Activated T-helper 17 cell treated with anti-CD3 and anti-CD28 coated beads, Interleukin-2, amount 50 U/mL, for 72 hours (primary cell): ENCODE measurements at places on chromosomes 6 and 20. TPM values are rescaled to one million over a fixed set of nuclear protein-coding genes. Genes with fewer than 3 reads are reported as not detected.

GRCh38 chr20:19026121-19026878 is 186.1 kb upstream of the SLC24A3 start:
- ATAC-seq: no peak

DNA sequence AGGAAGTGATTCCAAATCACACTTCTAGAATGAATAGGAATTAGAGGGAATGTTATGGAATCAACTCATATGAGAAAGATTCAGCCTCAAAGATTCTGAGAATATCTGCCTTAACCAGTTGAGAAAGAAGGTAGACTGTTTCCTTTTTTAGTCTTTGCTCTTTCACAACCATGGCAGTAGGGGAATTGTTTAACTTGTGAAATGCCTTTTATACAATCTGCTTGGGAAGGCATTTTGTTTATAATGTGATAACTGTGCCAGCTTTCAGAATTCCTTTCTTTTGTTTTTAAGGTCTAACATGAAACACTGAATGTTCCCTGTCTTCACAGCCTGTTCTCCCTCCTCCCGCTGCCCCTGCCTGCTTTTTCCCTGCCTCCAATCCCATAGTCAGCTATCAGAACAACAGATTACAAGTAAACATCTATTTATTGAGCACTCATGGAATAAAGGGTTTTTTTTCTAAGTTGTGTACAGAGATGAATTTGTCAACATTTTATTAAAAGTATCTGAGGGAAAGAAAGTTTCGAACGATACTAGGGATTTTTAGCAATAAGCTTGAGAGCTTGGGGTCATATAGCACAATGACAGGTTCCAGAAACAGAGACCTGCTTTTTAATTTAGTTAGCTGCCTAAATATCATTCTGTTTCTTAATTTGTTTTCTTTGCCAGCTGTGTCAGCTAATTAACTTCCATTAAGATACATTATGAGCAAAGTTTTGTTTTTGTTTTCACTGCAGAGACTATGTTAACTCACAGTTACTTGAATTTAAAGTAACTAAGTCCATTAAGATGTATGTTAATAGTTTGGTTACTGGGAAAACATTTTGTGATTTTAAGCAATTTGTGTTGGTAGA is 28.3 kb upstream of the FBXO30 start:
- ATAC-seq: no peak

DNA sequence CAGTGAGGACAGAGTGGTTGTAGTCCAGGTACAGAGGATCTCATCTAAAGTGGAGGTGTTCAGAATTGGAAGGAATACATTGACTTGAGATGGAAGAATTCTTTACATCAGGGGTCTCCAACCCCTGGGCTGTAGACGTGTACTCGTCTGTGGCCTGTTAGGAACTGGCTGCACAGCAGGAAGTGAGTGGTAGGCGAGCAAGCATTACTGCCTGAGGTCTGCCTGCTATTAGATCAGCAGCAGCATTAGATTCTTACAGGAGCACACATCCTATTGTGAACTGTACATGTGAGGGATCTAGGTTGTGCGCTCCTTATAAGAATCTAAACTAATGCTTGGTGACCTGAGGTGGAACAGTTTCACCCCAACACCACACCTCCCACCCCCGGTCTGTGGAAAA is 121.1 kb downstream of the CDKAL1 start:
- ATAC-seq: no peak

GRCh38 chr6:381742-382461 is 9.7 kb upstream of the IRF4 start:
- no peak for ATAC-seq

- no peak for ATAC-seq
Observed at GRCh38 chr6:100988391-100988984, 107.4 kb upstream of the ASCC3 start.

DNA sequence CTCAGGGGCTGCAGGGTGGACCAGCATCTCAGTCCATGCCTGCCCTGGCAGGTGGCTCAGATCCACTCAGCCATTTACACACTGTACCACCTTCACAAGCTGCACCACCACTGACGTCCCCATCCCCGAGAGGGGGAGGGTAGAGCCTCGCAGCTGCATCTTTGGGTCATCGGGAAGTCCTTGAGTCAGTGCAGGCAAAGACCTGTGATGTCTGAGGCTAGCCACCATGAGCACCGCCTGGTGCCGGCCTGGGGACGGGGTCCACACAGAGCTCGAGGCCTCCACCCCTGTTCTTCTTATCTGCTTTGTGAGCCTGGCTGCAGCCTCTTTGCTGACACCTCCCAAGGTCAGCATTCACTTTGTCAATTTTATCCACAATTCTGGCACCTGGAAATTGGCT is 141.4 kb downstream of the PHACTR3 start:
- no peak for ATAC-seq

- ATAC-seq: no peak
Observed at GRCh38 chr20:1833728-1834726, 61.2 kb upstream of the SIRPA start.

- no peak for ATAC-seq
Observed at GRCh38 chr20:6121504-6121903, 1.3 kb downstream of the FERMT1 start.

DNA sequence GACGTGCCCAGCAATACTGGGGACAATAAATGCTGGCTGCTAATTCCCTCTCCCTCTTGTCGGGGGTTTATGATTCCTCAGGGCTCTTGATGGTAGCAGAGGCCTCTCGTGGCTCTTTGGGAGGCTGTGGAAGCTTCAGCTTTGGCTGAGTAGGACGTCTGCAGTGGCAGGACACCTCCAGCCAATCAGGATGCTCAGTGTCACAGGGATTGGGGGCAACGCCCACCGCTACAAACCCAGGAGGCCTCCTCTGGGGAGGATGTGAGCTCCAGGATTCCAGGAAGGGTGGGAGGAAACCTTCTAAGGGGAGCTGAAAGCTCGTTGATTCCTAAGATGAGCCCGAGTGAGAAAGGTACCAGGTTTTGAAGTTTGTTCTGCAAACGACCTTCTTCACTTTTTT is 19.4 kb downstream of the RSPO4 start:
- ATAC-seq: no peak

DNA sequence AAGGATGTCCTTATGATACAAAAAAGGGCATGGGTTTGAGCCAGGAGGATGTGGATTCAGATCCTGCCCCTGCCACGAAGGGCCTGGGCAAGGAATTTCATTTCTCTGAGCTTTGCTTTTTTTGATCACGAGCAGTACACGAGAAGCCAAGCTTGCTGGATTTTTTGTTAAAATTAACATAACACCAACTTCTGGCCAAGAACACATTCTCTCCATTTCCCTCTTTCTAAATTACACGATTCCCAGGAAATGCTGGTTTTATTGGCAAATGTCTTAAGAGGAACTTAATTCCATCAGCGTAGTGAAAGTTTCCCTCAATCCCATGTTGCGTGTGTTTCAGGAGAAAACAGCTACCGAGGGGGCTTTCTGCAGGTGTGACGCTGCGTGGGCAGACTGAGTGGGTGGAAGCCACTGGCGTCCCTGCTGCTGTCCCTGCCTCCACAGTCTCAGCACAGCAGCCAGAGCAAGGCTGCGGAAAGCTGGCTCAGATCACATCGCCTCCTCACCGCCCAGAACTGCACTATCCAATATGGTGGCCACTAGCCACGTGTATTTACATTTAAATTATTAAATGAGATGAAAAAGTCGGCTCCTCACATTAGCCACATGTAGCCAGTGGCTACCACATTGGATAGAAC is 120.8 kb upstream of the INSM1 start:
- no peak for ATAC-seq

DNA sequence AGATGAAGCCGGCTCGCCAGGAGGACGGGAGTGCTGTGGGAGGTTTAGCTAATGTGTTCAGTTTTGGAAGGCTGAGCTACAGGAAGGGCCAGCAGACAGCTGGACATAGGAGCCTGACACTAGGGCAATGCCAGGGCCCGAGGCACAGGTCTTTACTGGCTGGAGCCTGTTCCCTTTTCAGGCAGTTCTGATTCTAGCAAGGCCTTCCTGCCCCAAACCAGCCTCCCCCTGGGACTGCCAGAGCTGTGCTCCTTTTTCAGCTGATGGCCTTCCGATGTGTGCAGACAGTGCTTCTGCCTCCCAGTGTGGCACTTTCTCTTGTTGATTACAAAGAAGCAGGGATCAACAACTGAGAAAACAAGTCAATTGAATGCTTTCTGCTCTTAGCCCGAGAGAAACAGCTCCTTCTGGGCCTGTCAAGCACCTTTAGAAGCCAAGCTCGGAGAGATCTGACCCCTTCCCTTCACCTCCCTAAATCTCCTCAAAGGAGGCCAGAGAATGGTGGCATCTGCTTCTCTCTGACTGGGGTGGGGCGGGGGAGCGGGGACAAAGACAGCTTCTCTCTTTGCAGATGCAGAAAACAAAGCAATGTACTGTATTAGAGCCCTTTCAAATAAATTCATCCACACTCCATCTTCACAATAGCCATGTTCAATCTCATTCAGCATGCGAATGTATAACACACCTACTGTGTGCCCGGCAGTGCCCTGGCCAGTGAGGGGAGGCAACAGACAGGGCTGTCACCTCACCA is 63.2 kb downstream of the RAB44 start:
- no peak for ATAC-seq

- no peak for ATAC-seq
Observed at GRCh38 chr6:9862603-9863167, 552.2 kb downstream of the TFAP2A start.

GRCh38 chr6:108560463-108561308 is at the start of gene FOXO3:
Gene FOXO3 (plus strand): TSS chr6:108560917. CDS start chr6:108561209, 292 bp downstream.
- ATAC-seq: peak; percentile 20

GRCh38 chr20:25061103-25061799 is 3.3 kb upstream of the ACSS1 start:
- ATAC-seq: no peak

- ATAC-seq: no peak
Observed at GRCh38 chr20:15708984-15709598, 864.2 kb downstream of the KIF16B start.

- ATAC-seq: no peak
Observed at GRCh38 chr6:56642366-56643261, at the start of gene DST. Gene DST (minus strand): TSS chr6:56642889.

GRCh38 chr20:3712279-3712873 is at the start of gene SIGLEC1:
Gene SIGLEC1 (minus strand): TSS chr20:3712600. CDS start chr20:3707128, 5,472 bp downstream.
- no peak for ATAC-seq

GRCh38 chr6:51913265-51913664 is 174.1 kb downstream of the PKHD1 start:
- no peak for ATAC-seq

- no peak for ATAC-seq
Observed at GRCh38 chr6:130893277-130893676, 66.1 kb downstream of the SMLR1 start.

GRCh38 chr6:78502386-78502887 is 364.9 kb upstream of the IRAK1BP1 start:
- ATAC-seq: no peak

DNA sequence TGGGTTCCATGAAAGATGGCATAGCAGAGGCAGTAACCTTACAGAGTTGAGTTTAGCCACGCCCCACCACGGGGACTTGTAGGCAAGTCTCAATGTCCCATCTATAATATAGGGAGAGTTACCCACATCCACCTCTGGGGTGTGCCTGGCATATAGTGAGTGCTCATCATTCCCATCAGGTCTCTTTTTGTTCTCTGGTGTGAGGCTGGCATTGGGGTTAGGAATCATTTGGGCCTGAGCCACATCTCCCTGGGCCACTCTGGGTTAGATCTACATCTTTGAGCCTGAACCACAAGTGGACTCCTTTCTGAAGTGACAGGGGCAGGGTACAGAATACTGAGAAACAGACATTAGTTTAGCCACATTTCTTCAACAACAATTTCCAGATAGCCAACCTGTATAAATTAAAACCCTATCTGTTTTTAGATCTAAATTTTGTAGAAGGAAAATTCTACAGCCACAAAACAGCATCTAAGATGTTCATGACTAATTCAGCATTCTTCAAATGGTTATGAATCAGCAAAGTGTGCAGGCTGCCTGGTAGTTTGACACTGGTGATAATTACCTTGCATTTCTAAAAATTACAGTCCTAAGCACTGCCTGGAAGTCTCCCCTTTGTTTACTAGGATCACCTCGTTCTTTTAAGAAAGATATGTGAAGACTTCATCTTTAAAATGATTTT is 20.1 kb downstream of the RNF24 start:
- ATAC-seq: peak; percentile 84

DNA sequence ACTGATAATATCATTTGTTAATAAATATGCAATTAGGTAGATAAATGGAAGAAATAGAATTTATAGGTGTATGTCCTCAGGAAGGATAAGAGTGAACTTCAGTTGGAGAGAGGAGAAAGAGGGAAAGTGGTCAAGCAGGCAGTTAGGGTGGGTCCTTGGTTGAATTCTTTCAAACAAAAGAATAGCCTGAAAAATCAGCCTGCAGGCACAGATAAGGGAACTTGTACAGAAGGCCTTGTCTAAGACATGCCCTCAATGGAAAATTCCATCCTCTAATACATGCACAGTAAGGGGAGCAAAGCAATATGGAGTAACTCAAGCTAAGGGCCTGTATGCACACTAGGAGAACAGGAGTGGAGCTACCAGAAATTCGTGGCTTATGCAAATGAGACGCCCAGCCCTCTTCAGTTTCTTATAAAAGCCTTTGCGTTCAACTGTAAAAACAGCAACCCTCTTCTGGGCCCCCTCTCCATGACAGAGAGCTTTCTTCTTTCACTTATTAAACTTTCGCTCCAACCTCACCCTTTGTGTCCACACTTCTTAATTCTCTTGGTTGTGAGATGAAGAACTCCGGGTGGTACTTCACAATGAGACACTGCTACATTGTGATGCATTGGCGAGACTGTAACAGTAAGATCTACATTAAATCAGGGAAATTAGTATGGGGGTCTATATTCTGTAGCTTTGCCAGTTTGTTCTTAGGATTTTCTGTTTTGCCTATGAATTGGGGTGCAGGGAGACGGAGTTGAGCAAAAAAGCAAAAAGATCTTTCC is 147.0 kb downstream of the HS3ST5 start:
- ATAC-seq: no peak

- ATAC-seq: no peak
Observed at GRCh38 chr6:127221201-127221600, 45.5 kb upstream of the RNF146 start.

DNA sequence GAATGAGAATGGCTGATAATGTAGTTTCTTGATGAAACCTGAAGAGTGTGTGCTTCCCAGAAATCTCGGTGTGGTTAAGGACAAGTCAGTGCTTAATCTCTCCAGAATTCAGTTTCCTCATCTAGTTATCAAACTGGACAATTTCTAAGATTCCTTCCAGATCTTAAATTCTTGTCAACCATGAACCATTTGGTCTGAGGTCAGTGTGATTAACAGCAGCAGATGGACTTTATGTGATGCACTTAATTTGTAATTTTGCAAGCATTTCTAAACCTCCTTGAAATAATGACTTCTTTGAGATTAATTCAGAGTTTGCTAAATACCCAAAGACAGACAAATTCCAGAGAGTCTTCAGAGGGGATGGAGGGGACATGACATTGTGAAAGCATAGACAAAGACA is 160.3 kb downstream of the KIF16B start:
- ATAC-seq: no peak

ARMC2 gene
- 2.9 TPM for total RNA-seq

KCNK15 gene
- total RNA-seq: 0.11 TPM

LY6G6C gene
- total RNA-seq: 0.64 TPM

GRM1 gene
- 0.04 TPM for total RNA-seq

L3MBTL1 gene
- total RNA-seq: 6.1 TPM

UNC5CL gene
- 2.9 TPM for total RNA-seq

RAB22A gene
- 12.8 TPM for total RNA-seq

HLA-DQB2 gene
- 1.5 TPM for total RNA-seq
